Activated naive CD8-positive, alpha-beta T cell treated with anti-CD3 and anti-CD28 coated beads, Interleukin-2, amount 10 ng/mL, durations not matched to agents 7 days and 5 days (primary cell): ENCODE measurements at places on chromosomes 1 and 21. TPM values are rescaled to one million over a fixed set of nuclear protein-coding genes. Genes with fewer than 3 reads are reported as not detected.

DNA sequence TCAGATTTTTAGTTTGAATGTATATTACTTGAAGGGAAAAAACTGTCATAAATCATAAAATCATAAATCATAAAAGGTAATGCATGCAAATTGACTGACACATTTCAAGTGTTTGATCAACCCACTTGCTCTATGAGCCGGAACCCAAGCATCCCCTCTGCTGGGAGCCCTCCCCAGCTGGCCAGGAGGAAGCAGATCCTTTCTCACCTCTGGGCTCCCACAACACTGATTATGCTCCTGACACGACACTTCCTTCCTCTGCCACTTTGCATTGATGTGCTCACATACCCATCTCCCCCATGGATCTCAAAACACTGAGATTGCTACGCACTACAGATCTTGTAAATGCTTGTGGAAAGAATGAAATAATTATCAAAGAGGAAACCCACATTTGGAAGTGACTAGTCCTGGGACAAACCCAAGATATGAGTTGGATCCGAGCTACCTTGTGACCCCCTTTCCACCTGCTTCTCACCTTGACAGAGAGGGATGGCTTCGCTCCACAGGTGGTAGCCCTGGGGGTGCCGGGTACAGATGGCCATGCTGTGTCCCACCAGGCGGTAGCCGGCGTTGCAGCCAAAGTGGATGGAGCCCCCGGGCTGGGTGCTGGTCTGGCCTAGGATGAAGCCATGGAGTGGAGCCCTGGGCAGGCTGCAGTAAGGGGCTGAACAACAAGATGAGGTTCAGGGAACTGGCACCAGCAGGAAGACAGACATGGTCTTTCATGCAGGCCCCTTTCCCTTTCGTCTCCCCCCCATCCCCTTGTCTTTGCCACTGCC is 104.6 kb downstream of the ZSCAN20 start:
- DNase-seq = no peak

DNA sequence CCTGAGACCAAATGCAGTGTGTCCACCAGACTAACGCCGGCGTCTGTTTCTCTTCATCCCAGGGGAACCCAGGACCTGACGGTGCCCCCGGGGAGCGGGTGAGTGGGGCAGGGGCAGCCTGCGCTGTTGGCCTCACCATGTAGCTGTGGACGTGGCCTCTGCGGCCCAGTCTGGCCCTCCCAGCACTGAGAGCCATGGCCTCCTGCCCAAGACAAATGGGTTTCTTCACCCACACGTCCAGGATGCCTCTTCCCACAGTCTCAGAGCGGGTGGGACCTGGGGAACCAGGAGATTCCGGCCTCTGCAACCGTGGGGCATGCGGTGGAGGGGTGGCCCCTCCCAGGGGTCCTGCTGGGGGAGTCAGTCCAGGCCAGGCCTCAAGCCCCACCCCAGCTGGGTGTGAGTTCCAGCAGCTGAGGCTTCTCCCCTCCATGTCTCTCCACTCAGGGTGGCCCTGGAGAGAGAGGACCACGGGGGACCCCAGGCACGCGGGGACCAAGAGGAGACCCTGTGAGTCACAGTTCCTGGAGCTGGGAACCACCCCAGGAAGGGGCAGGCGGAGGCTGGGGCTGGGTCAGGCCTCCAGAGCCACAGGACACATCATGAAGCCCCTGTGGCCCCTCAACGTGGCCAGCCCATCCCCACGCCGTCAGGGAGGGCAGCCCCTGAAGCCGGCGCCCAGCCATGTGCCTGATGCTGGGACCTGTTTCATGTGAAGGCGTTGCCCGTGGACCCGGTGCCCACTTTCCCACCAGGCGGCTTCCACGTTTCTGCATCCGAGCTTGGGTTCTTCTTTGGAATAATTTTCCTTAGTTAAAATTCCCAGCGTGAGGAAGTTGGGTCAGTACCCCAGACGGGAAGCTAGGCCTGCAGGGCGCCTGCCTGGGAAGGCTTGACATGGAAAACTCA is 11.0 kb downstream of the COL6A1 start:
- DNase-seq = peak; percentile 20

GRCh38 chr1:207453710-207454045 is 450 bp upstream of the CR2 start:
- no peak for DNase-seq

DNA sequence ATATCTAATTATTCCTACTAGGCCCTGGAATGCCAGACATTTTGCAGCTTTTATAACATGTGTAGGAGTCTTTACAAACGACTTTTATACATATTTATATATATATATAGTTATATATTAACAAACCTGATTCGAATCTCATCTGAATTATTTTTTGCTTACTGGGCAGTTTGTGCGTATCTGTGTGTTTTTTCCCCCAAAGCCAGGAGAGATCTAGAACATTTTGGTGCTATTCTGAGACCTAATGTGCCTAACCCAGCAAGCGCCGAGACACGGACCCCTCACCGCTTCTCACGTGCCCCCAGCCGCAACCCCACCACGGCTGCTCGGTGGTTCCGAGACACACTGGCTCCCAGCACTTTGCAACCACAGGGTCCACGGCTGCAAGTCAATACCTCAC is 54.8 kb downstream of the CASZ1 start:
- no peak for DNase-seq

GRCh38 chr1:154807048-154807591 is 63.0 kb downstream of the KCNN3 start:
- DNase-seq = no peak

DNA sequence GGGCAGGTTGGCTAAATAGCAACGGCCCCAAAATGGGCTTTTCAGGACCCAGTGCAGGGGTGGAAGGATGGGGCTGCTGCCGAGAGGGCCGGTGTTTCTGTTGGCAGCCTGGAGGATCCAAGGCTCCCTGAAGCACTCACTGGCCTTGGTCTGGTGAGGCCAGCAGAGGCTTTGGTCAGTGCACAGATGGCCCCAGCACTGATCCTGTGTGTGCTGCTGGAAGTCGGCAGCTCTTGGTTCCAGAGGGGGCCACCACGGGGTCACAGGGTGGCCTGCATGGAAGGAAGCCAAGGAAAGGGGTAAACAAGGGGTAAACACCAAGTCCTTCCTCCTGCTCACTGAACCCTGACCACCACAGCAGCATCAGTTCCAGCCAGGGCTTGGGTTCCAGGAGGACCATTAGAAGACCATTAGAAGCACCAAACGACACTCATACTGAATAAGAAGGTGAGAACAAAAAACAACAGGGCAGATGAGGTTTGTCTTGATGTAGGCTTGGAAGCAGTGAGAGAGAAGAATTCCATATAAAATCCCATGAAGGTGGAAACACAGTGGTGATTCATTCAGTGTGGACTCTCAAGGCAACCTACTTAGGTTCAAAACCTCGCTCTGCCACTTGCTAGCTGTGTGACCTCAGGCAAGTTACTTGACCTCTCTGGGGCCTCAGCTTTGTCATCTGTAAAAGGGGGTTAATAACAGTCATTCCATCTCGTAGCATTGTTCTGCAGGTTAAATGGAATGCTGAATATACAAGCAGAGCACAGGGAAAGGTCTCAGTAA is 184.5 kb downstream of the RUNX1 start:
- no peak for DNase-seq

CXADR gene
- total RNA-seq = 0.28 TPM

ZC3H12A gene
- 31.0 TPM for total RNA-seq

IFI44L gene
- total RNA-seq = 290 TPM

SYT11 gene
- 13.6 TPM for total RNA-seq

DNAH14 gene
- total RNA-seq = not detected
